ENCODE measurements at places on chromosomes 12 and 14.

DNA sequence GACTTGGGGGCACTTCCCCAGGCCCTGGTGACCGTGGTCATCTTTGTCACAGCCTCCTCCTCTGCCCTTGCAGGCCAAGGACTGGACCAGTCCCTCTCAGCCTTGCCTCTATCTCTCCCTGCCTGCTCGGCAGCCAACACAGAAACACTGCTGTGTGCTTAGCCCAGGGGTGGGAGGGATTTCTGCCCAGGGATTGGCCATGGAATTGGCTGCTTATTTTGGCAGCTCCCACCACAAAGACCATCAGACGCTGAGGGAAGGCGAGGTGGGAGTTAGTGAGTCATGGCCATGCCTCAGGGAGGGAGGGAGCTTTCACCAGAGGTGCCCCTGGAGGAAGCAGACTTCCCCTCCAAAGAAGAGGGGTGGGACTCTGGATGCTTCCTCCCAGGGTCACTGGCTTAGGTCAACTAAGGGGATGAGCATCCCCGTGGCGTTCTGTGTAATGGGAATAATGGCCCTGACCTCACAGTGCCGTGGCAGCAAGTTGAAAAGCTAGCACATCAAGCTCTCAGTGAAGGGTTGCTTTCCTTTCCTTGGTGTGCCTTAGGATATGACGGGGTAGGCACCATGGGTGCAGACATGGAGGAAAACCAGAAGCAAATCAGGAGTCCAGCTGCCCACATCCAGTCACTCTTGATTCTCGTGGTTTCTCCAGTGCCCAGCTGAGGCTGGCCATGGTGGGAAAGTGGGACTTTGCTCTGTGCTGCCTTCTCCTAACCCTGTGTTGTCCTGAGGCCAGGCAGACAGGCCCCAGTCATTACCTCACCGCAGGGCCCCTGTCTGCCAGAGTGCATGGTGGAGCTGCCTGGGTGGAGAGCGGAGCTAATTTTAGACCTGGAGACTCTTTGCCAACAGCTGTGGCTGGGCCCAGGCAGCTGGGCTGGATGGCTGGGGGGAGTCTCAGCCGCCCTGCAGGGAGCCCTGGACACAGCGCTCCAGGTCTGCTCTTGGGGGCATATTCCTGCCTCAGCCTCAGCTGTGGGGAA is 21.4 kb downstream of the B4GALNT3 start:
- DNase-seq: no peak

DNA sequence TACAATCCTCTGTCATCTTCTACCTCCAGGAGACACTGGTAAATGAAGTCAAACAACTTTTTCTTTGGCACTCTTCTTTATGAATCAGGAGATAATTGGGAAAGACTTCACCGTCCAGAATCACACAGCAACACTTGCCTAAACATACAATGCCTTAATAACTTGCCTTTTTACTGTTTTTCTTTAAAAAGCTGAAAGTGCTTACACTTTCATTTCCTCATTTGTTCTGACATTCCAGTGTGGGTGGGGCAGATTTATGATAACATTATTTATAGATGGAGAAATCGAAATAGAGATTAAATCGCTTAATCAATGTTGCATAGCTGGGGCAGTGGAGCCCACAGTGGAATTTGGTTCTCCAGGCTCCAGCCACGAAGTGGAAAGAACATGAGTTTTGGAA is 2.8 kb upstream of the FRS2 start:
- no peak for DNase-seq

DNA sequence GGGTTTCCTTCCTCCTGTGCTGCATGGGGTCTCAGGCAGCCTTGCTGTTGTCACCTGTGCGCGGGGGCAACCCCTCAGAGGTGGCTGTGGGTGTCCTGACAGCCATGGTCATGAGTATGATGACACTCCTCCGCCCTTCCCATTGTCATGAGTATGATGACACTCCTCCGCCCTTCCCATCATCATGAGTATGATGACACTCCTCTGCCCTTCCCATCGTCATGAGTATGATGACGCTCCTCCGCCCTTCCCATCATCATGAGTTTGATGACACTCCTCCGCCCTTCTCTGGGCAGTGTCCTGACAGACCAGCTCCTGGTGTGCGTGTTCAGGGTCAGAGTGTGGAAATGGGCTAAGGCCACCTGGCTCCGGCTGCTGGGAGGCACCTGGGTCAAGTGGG is 40.0 kb downstream of the FBRSL1 start:
- DNase-seq: no peak

DNA sequence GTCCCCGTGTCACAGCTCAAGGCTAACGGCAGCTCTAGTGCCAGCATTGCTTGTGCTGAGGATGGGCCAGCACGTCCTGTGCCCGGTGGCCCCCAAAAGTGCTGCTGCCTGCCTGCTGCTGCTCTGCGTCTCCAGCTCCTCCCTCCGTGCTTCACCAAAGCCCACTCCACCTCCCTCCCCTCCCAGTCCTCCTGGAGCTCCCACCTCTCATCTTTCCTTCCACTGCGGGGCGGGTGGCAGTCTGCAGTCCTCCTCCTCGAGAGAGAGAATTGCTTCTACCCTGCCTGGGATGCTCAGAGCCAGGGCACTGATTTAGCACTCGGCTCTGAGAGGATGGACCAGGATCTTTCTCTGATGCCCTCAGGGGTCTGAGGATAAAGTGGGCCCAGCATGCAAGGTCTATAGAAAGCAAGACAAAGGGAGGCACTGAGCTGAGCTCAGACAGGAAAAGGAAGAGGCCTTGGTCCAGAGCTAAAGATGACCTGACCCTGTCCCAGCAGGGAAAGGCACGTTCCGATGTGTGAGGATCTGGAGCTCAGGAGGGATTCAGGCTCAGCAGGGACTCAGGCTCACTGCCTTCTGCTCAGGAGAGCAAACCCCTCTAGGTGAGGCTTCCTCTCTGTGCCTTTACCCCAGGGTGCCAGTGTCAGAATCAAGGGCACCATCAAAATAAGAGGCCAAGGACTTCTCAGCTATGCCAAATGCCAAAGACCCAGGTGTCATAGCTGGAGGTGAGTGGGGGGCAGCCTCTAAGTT is 113.1 kb upstream of the FKBP4 start:
- no peak for DNase-seq

DNA sequence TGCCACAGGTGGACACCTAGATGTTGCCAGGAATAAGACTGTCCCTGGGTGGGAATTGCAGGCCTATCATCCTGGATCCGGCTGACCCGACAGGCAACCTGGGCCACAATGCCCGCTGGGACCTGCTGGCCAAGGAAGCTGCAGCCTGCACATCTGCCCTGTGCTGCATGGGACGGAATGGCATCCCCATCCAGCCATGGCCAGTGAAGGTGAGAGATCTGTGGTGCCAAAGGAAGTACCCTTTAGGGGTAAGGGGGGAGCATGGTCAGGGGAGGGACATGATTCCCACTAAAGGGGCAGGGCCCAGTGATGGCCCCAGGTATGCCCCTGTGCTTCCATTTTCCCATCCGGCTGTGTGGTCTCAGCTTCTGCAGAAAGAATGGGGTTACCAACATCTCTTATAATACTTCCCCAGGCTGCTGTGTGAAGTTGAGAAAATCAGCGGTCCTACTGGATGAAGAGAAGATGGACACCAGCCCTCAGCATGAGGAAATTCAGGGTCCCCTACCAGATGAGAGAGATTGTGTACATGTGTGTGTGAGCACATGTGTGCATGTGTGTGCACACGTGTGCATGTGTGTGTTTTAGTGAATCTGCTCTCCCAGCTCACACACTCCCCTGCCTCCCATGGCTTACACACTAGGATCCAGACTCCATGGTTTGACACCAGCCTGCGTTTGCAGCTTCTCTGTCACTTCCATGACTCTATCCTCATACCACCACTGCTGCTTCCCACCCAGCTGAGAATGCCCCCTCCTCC is 8.6 kb upstream of the OAS2 start:
- no peak for DNase-seq

DNA sequence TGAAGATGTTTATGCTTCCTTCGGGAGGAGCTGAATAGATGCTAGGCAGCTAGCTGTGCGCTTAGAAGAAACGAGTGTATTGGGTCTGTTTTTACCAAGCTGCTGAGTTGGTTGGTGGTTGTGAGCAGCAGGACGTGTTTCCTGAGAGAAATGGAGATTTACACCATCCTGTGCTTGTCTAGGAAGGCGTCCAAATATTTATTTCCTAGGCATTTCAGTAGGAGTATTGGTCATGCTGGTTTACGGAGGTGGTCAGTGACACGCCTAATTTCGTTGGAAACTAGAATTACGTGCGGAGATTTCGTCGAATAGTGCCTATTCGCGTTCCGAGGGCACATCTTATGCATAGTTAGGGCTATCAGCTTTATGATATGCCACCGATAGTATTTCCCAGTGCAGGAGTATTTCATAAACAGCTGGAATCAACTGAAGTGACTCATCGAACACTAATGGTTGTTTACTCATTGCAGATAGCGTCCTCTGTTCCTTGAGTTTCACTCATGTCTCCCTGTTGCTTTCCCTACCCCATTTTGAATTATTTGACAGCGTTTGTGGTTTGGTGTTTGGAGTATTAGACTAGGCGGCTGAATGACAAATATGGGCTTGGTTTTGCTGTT is 780 bp downstream of the TBC1D15 start:
- DNase-seq: peak; percentile 25

GRCh38 chr12:70831543-70831942 is 89.0 kb downstream of the PTPRR start:
- DNase-seq: no peak

GRCh38 chr14:31854508-31855075 is 222.5 kb upstream of the ARHGAP5 start:
- no peak for DNase-seq

DNA sequence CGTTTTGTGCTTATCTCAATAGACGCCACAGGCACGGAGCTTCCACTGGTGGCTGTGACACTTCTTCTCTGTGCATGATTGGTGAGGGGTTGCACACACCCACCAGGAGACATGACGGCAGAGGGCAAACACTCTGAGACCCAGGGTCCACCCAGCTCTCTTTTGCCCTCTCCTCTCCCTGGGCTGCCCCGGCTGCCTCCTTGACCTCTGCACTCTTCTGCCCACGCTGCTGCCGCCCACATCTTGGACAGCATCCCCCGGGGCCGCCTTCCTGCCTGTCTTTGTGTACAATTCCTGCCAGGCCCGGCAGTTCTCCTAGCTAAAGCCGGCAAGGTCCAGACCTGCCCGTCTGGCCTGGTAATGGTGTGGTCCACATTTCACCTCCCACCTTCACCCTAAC is 44.7 kb downstream of the DPF3 start:
- no peak for DNase-seq

GRCh38 chr12:65470256-65470655 is 191.8 kb downstream of the MSRB3 start:
- no peak for DNase-seq

GRCh38 chr12:112165624-112166023 is 40.3 kb downstream of the TRAFD1 start:
- DNase-seq: no peak

DNA sequence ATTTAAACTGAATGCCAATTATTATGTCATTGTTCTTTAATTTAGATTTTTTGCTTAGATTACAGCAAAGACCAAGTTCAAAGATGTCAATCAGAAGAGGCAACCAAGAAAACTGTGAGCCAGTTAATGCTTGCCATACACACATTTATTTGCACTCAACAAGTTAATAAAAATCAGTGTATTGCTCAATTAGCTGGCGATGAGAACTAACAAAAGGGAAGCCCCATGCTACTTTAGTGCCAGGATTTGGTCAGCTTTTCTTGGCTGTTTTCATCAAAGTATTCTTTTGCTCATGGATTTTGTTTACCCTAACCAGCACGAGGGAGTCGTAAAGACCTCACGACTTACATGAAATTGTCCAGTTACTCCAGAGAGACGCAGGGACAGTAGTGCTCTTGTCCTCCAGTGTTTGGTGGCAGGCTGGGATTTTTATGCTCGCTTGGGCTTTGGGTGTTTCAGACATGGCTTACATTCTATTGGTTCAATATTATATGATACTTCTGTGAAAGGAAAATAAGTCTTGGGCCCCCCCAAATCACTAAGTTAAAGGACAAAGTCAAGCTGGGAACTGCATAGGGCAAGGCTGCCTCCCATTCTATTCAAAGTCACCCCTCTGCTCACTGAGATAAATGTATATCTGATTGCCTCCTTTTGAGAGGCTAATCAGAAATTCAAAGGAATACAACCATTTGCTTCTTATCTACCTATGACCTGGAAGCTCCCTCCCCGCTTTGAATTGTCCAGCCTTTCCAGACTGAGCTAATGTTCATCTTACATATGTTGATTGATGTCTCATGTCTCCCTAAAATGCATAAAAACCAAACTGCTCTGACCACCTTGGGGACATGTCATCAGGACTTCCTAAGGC is 7.4 kb upstream of the B4GALNT1 start:
- DNase-seq: no peak

GRCh38 chr12:94805749-94806529 is 155.6 kb upstream of the TMCC3 start:
- DNase-seq: peak; percentile 25

DNA sequence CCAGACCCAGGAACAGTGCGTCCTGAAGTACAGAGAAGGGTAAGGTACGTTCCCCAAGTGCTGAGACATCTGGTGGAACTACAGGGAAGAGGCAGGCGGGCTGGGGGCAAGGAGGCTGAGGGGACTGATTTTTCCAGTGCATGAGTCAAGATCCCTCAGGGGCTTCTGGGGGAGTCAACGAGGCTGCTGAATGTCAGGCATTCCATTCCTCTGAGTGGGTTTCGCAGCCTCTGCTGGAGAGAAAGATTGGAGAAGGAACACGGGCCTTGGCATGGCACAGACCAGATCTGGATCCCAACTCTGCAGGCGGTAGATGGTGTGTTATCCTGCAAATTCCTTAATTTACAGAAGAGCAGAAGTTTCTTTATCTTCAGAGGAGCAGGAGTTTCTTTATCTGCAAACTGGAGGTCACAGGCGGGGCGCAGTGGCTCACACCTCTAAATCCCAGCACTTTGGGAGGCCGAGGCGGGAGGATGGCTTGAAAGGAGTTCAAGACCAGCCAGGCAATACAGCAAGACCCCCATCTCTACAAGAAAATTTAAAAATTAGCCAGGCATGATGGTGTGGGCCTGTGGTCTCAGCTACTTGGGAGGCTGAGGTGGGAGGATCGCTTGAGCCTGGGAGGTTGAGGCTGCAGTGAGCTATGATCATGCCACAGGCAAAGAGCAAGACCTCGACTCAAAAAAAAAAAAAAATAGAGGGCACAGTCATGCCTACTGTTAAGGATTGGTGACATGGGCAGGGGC is 132.6 kb upstream of the MAP1LC3B2 start:
- DNase-seq: peak; percentile 96

- DNase-seq: no peak
Observed at GRCh38 chr12:56766535-56766934, 3.4 kb downstream of the HSD17B6 start.

DNA sequence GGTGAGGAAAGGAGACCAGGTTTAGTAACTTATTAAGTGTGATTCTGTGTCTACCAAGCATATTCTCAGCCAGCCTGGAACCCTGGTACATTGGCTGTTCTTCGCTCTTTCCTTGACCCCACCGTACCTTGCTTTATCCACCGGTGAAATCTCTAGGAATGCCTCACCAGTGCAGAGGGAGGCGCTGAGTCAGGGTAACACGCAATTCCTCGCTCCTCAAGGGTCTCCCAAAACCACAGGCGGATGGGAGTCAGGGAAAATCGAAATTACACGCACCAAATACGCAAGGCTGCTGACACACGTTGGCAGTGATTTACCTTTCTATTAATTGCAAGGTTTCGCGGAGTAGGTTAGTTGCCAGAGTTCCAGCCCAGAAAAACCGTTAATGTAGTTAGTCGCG is 845 bp downstream of the L3HYPDH start:
- DNase-seq: no peak

GRCh38 chr12:91871751-91872150 is 273.9 kb downstream of the BTG1 start:
- no peak for DNase-seq

Data from AG09309 (cell line).